ENCODE measurements at places on chromosomes 7 and 10.

- DNase-seq, result no peak
These were observed 145.0 kb downstream of the TCERG1L start for GRCh38 chr10:131166486-131166885.

DNA sequence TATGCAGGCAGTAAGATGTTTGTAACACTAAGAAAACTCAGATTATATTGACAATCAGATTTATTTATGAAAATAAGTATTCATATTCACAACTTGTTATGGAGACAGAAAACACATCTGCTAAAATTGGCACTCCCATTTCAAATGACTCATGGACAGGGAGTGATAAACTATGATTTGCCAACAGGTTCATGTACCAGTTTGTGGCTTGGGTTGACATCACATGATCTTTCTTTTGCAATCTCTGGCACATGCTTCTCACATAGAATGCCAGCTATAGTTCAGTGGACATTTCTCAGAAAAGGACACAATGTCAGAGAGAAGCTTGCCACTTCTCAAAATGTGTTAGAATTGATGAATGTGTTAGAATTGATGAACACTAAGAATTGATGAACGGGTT, 663.2 kb upstream of the ANKRD30A start:
- no peak for DNase-seq

GRCh38 chr7:149454750-149455149, 6.1 kb downstream of the ZNF777 start:
- no peak for DNase-seq

DNA sequence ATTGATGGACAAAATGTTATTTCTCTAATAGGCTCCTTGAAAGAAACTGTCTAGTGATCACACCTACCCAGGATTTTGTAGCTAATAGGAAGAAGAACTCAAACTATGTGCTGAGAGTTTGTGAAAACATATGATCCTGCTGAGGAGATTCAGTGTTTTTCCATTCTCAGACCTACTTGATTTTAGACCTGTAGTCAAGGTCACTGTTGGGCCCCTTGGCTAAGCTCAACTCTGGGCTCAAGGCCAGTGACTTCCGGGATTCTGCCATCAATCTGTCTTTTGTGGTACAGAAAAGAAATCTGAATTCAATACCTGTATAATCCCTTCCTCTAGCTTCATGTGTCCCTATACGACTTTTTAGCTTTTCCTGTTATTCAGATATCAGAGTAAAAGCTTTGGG, 79.7 kb upstream of the FERD3L start:
- DNase-seq, result no peak

DNA sequence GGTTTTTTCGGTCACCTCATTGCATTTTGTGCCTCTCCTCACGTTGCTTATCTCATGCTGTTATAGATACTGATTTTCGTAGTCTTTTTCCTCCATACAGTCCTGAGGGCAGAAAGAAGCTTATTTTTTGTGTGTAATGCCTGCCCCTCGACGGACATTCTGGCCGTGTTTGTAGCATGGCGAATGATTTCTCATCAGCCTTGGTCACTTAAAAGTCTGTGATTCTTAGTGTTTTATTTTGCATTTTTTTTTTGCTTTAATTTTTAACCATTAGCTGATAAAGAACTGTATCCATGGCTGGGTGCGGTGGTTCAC, 469 bp upstream of the NOC3L start:
- no peak for DNase-seq

GRCh38 chr7:130831817-130832481, 97.9 kb upstream of the KLF14 start:
- no peak for DNase-seq

DNA sequence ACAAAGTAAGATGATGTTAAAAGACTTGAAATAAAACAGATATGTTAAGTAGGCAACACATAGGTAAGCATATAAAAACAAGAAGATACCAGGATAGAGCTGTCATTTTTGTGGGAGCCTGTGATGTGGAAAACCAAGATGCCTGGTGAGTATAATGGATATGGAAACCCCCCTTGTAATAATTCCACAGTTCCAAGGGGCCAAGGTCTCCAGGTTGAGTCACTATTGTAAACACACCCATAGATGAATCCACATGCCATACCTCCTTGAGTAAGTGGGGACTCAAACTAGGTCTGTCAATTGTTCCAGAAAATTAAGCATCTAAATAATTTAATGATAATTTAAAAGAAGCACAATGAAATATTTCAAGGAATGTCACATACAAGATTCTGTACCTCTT, 15.9 kb downstream of the CAV1 start:
- DNase-seq, result no peak

GRCh38 chr10:62024026-62024701, 122.7 kb downstream of the ARID5B start:
- no peak for DNase-seq

- DNase-seq, result no peak
These were observed 826.5 kb downstream of the TNS3 start for GRCh38 chr7:46755120-46756034.

GRCh38 chr10:129706081-129706480, 239.0 kb downstream of the MGMT start:
- DNase-seq, result no peak

GRCh38 chr7:38306914-38307313, 33.5 kb upstream of the TARP start:
- no peak for DNase-seq

GRCh38 chr7:1317646-1318045, 85.0 kb downstream of the UNCX start:
- no peak for DNase-seq

- no peak for DNase-seq
These were observed 1285.8 kb upstream of the SORCS1 start for GRCh38 chr10:108450280-108450679.

GRCh38 chr10:102935505-102935904, 17.4 kb downstream of the CNNM2 start:
- no peak for DNase-seq

DNA sequence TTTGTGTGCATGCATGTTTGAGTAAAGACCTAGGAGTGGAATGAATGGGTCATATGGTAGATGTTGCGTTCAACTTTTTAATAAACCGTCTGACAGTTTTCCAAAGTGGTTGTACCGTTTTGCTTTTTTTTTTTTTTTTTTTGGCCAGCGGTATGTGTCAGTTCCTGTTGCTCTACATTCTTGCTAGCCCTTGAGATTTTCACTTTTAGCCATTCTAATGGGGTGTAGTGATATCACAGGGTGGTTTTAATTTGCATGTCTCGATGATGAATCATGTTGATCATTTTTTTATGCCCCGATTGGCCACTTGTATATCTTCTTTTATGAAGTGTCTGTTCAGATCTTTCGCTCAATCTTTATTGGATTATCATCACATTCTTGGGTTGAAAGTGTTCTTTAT, 320.7 kb downstream of the CAMK1D start:
- no peak for DNase-seq

DNA sequence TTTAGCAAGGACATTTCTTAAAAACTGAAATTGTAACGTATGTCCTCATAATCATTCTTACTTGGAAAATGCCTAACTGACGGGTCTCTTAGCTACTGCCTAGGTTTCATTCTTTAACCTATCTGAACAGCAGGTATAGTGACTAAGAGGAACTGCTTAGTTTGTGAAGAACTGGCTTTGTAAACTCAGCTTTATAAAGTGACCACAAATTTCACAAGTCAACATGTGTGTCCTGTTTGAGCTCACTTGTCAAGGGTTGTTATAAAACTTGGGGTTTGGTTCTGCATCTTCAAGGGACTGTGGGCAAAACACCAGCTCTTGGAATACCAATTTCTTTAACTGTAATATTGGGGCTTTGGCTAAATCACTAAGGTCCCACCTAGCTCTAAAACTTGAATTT, 32.2 kb downstream of the MRPS33 start:
- DNase-seq, result no peak

GRCh38 chr7:96996111-96996957, 9.0 kb upstream of the DLX6 start:
- no peak for DNase-seq

DNA sequence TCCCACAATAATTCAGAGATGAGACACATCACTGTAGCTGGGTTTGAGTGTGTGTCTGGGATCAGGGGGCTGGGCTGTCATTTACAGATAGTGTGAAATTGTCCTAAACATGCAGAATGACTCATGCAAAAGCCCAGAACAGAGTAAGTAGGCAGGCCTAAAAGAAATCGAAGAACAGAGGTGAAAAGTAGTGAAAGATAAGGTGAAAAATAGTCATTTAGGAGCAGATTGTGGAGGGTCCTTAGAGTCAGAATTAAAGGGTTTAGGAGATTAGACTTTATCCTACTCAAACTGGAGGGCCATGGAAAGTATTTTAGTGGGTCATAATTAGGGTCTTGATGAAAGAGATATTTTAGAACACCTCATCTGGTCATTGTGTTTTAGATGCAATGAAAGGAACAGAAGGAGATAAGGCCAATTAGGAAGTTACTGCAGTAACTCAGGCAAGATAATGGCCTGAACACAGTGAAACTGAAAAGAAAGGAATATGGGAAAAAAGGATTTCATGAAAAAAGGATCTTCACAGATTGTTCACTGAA, 58.3 kb upstream of the NEBL start:
- no peak for DNase-seq

DNA sequence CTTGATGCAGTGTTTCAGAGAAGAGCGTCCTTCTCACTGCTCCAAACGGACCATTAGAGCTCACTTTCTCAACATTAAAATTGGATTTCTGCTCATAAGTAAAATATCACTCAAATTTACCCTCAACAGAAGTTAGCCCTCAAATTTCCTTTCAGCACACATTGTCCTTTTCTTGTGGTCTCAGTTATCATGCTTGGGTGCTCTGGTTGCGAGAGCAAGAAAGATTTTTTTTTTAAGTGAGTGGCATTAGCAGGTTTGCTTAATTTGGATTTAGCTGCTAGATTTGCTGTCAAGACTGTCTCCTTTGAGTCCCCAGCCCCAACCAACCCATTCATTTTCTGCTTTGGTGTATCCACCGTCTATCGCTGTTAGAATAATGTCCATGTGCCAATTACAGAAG, 2.6 kb upstream of the CH25H start:
- no peak for DNase-seq

- DNase-seq, result no peak
These were observed 554.2 kb downstream of the PARD3 start for GRCh38 chr10:34260904-34261303.

DNA sequence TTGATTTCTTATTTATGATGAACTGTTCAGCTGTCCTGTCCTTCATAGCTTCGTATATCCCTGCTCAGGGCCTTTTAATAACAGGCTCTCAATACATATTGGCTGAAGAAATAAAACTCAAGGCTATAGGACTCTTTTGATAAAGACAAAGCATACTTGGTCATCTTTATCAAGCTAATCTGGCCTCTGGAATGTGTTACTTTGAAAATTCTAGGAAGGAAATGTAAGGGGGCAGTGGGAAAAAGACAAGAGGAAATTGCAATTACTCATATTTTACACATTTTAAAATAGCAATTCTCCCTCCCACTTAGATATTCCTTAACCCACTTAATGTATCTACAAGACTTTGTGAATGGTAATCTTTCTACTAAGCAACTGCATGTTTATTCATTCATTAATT, 94.3 kb downstream of the OSBPL3 start:
- DNase-seq, result no peak

- no peak for DNase-seq
These were observed 6.2 kb upstream of the CH25H start for GRCh38 chr10:89213191-89213808.

- peak; percentile 24 for DNase-seq
These were observed 55.1 kb downstream of the CYCS start for GRCh38 chr7:25069900-25070443.

GRCh38 chr7:145831616-145832206, 284.9 kb upstream of the CNTNAP2 start:
- no peak for DNase-seq

DNA sequence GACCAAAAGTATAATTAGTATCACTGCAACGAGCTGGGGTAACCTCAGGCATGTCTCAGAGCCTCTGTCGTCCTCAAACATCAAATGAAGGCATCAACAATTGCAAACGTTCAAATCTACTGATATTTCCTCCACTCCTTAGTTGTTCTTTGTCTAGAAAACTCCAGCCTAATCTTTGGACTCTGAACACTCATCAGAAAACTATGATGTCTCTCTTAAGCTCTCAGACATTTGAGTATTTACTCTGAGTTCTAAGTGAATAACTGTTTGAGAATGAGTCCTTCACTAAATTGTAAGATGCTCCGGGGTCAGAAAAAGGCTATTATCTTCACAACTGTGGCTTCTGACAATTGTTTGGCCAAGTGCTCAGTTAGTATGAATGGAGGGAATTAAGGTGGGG, 536.4 kb downstream of the NRG3 start:
- no peak for DNase-seq

- no peak for DNase-seq
These were observed 28.5 kb upstream of the HDAC9 start for GRCh38 chr7:18467011-18467410.

DNA sequence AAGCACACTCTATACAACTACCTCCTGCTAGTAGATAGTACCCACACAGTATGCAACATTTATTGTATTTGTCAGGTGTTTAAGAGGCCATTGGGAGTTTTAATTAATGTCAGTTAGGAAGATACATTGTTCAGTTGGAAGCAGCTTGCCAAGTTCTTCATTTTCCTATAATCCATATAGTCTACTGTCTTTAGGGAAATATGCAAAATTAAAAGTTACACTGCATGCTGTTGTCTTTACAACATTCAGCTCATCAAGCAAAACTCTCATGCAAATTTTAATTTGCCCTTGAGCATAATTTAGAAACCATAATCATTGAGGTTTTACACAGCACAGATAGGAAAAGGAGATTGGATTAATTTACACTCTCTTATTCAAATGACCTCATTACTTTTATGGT, 17.4 kb downstream of the FOXP2 start:
- no peak for DNase-seq

DNA sequence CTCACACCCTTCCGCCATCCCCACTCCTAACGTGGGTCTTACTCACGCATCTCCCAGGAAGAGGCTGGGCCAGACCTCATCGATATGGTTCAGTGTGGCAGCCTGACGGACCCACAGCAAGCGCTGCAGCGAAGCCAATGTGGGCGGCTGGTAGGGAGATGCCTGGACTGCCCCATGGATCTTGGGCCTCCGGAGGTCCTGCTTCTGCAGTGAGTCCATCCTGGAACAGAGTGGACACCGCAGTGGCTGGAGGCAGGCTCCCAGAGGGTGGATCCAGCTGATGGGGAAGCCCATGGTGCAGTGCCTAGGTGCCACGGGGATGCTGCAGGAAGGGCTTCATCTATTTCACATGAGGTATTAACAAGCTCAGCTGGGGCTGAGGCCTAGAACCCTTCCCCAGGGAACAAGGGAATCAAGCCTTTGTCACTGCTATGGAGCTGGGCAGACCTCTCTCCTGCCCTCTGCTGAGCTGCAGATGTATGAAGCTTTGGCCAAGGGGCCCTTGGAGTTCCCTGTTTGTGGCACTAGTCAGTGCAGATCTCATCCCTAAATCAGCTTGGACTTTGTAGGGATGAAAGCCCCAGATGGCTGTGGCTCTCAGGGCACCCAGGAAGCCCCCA, 13.7 kb upstream of the SAMD8 start:
- no peak for DNase-seq

- DNase-seq, result no peak
These were observed 30.2 kb downstream of the ALOX5 start for GRCh38 chr10:45404087-45404769.

- DNase-seq, result no peak
These were observed 51.4 kb upstream of the FAM20C start for GRCh38 chr7:140996-141395.
